Activated CD8-positive, alpha-beta T cell treated with anti-CD3 and anti-CD28 coated beads for 36 hours (primary cell): ENCODE measurements at places on chromosomes 2 and 18. TPM values are rescaled to one million over a fixed set of nuclear protein-coding genes. Genes with fewer than 3 reads are reported as not detected.

The METTL4 gene
- 18.9 TPM for total RNA-seq

The STARD6 gene
- total RNA-seq, result not detected

The CNDP1 gene
- not detected for total RNA-seq

The MEIS1 gene
- not detected for total RNA-seq

The ANAPC1 gene
- total RNA-seq, result 135 TPM

The GCG gene
- total RNA-seq, result not detected

The ZFAND2B gene
- total RNA-seq, result 33.3 TPM

The MAL gene
- total RNA-seq, result 54.0 TPM

The CAPN13 gene
- total RNA-seq, result not detected

The SLC5A7 gene
- total RNA-seq, result not detected

The AOX1 gene
- total RNA-seq, result 0.54 TPM

The CD8A gene
- total RNA-seq, result 432 TPM

The PLEKHA3 gene
- 21.0 TPM for total RNA-seq

The UGT1A4 gene
- not detected for total RNA-seq

The MC5R gene
- total RNA-seq, result not detected

The ACTG2 gene
- 0.11 TPM for total RNA-seq

The FEV gene
- total RNA-seq, result not detected

The ANKRD30BL gene
- not detected for total RNA-seq
